ENCODE measurements at places on chromosomes 5 and 9. TPM values are rescaled to one million over a fixed set of nuclear protein-coding genes. Genes with fewer than 3 reads are reported as not detected.
A peak's percentile ranks its signal among the peaks of the same experiment; 100 is the strongest.

- DNase-seq, result no peak
Measured at GRCh38 chr5:149878371-149878770, 66.2 kb downstream of the PDE6A start.

The PRR16 gene
- 7.3 TPM for total RNA-seq

GRCh38 chr5:126805063-126805462 lies 28.1 kb downstream of the LMNB1 start:
- DNase-seq, result peak; percentile 75

The PLK2 gene
- 835 TPM for total RNA-seq

The RASEF gene
- 1.2 TPM for total RNA-seq

DNA sequence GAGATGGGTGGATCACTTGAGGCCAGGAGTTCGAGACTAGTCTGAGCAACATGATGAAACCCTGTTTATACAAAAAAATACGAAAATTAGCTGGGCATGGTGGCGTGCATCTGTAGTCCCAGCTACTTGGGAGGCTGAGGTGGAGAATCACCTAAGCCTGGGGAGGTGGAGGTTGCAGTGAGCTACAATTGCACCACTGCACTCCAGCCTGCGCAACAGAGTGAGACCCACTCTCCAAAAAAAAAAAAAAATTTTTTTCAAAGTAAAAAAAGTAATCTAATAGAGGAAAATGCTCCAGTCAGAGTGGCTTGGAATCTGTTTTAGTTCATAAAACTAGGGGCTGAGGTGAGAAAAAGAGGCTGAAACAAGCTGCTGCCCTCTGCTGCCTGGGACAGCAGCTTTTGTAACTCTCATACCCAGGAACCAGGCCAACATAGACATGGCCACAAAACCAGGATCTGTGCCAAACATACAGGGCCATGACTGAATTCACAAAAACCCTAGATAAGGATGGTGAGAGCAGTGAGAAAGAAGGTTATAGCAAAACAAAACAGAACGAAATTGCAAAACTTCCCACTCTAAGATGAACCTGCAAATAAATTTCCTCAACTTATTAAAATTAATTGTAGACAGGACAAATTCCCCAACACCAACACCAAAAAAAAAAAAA lies 13.1 kb upstream of the DCAF12 start:
- peak; percentile 95 for DNase-seq

DNA sequence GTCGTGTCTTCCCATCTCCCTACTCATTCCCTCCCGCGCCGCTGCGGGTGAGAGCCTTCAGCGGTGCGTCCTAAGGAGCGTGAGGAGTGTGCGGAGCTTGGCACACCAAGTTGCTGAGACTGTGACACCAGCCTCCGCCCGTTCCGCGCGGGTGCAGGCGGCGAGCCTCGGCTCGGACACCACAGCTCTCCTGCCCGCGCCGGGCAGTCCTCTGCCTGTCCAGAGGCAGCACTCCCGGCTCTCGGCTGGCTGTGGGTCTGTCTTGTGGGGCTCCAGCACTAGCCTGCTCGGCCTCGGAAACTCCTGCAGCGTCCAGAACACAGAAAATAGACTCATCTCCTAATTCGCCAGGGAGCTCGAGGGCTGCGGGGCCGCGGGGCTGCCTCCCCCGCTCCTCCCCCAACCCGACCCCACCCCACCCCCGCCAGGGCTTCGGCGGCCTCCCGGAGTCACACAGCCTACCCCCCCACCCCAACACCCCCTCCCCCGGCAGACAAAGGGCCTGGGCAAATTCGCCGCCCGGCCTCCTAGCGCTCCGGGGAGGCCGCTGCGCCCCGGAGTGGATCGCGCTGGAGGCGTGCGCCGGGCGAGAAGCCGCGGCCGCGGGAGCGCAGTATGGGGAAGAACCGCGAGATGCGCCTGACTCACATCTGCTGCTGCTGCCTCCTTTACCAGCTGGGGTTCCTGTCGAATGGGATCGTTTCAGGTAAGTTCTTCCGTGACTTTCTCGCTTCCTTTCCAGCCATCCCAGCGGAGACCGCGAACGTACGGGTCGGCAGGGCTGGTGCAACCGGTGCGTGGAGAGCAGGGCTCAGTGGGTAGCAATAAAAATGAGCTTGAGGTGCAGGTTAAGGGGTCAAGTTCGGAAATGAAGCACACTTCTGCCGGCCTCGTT lies at the start of gene ADAMTS19:
Gene ADAMTS19 (plus strand): TSS at position 522 of the 895 bp plus-strand sequence. CDS start 94 bp downstream, at position 616.
- peak; percentile 71 for DNase-seq

GRCh38 chr5:148911386-148911785 lies 85.0 kb downstream of the ADRB2 start:
- DNase-seq, result no peak

DNA sequence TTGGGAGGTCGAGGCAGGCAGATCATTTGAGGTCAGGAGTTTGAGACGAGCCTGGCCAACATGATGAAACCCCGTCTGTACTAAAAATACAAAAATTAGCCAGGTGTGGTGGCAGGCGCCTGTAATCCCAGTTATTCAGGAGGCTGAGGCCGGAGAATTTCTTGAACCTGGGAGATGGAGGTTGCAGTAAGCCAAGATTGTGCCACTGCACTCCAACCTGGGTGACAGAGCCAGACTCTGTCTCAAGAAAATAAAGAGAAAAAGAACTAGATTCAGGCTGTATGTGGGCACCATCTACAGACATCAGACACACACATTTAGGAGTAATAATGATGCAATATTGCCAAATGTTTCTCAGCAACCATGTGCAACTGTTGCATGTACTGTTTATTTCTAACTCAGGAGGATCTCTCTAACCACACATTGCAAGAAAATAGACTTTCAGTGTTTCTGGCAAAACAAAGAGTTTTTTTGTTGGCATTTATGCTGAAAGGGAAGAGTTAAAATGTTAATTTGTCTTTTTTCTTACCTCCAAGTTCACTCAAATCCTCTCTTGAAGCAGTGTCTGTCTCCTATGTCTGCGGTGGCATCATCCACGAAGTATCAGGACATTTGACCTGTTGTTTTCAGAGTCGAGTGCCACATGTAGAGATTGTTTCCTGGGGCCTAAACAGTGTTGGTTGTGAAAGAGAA lies 5.1 kb upstream of the ORM1 start:
- DNase-seq, result peak; percentile 92

The AHRR gene
- 6.2 TPM for total RNA-seq

DNA sequence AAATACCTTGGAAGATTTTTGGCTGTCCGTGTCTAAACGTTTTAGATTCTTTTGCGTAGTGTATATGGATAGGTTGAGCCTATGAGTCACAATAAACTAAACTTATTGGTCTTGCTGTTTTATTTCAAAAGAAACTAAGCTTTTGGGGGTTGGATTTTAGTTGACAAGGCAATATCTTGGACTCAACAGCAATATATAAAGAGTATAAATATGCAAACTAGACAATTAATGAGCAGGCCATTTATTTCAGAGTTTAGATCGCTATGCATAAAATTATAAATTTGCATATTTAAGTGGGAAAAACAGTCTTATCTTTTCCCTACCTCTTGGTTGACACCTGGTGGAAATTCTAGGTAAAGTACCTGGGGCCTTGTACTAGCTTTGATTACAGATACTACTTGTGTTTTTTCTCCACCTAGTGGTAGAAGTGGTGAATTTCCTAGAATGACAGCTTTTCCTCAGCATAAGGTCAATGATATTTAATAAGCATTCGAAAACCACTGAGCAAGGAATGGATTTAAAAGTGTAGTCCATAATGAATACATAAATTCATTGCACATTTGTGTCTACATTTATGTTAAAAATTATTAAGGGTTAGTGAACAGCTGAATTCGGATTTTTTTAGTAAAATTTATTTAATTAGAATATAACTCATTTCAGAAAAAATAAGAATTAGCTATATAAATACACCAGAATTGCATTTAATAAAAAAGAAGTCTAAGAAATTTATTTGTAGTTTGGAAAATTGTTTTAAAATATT lies 1.7 kb upstream of the ARRDC3 start:
- peak; percentile 96 for DNase-seq

DNA sequence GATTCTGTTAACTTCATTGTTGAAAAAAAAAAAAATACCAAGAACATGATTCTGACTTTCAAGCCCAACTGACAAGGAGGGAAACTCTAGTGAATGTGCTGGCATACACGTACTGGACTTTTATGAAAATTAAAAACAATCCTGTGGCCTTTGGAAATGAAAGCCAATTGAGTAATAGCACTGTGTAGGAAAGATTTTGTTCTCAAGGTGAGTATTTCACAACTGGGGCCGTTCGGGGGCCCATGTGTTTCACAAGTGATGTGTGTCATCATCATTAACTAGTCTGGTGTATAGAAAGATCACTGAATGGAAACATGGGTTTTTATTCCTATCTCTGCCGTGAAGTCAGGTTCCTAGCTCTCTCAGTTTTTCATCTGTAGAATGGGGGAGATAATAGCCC lies 605.0 kb upstream of the CLINT1 start:
- DNase-seq, result peak; percentile 67

All from fibroblast of lung (primary cell).